ENCODE measurements at places on chromosomes 1 and 21. TPM values are rescaled to one million over a fixed set of nuclear protein-coding genes. Genes with fewer than 3 reads are reported as not detected.

GRCh38 chr1:243980471-243980870 is 70.6 kb upstream of the ZBTB18 start:
- DNase-seq: no peak
- H3K4me3 ChIP-seq: no peak overlapping the region
- peaks cover 4% of the 10 kb centered on the region for H3K27me3 ChIP-seq
- no peak overlapping the region for H3K27ac ChIP-seq
- no peaks in the 10 kb centered on the region for H3K36me3 ChIP-seq

DNA sequence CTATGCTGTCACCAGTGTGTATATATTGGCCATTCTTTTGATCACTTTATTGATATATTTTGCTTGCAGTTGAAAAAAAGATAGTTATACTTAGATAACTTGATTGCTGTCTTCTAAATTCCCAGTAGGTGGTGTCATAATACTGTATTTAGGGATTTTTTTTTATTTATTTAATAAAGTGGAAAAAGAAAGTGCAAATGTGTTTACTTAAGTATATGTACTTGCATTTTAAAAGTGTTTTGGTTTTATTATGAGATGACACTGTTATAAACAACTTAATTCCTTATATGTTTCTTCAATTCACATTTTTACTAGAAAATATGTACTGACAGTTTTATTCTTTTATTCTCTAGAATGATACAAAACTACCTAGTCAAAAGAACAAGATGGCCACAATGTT is 164.8 kb downstream of the USP25 start:
- no peaks in the 10 kb centered on the region for H3K36me3 ChIP-seq
- no peaks in the 10 kb centered on the region for H3K27me3 ChIP-seq
- no peak overlapping the region for H3K4me3 ChIP-seq
- DNase-seq: no peak

GRCh38 chr1:209809611-209810010 is 3.7 kb upstream of the IRF6 start:
- no peaks in the 10 kb centered on the region for H3K36me3 ChIP-seq
- DNase-seq: no peak
- H3K4me3 ChIP-seq: no peak overlapping the region
- H3K4me1 ChIP-seq: peaks cover 4% of the 10 kb centered on the region
- H3K27ac ChIP-seq: no peak overlapping the region

DNA sequence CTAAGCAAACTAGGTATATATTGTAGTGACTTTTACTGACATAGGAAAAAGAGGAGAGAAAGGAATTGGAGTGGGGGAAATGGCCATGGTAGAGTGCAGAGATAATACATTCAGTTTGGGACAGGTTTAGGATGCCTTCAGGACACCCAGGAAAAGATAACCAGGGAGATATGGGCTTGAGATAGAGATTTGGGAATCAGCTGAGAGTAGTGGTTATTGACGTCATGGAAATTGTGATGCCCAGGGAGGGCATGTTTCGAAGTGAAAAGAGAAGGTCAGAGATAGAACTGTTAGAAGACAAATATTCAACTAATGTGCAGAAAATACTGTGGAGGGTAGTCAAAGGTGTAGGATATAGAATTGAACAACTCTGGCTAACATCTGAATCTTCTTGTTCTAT is 40.6 kb downstream of the CAMSAP2 start:
- no peaks in the 10 kb centered on the region for H3K27me3 ChIP-seq
- peaks cover 4% of the 10 kb centered on the region for H3K36me3 ChIP-seq
- no peak overlapping the region for H3K4me3 ChIP-seq
- no peak overlapping the region for H3K27ac ChIP-seq
- no peak for DNase-seq

DNA sequence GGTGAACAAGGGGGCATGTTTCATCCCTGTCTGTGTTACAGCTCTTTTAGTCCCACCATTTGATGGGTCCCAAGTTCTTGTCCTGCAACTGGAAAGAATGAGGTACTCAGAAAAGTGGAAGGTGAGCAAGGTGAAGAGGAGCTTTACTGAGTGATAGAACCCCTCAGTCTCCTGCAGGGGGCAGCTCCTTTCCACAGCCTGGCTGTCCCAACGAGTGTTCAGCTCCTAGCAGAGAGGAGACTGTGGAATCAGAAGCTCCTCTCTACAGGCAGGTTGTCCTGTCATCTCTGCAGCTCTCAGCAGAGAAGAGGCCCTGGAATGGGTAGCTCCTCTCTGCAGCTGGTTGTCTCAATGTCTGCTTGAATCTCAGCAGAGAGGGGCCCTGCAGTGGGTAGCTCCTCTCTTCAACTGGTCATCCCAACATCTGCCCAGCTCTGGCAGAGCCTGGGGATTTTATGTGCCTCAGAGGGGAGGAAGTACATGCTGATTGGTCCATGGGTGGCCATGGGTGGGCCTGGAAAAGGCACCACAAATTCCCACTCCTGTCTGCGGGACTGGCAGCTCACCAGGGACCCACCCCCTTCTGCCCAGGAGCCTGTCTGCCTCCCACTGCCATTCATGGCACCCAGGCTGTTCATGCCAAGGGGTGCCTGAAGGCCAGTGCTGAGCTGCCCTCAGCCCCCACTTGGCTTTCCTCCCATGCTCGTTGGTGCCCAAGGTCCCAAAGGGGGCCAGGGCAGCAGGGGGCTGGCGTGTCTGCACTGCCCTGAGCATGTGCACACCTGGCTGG is 25.7 kb downstream of the LDLRAD1 start:
- no peak overlapping the region for H3K27ac ChIP-seq
- H3K4me3 ChIP-seq: no peak overlapping the region
- H3K36me3 ChIP-seq: no peaks in the 10 kb centered on the region

The RAP1GAP gene
- 62.4 TPM for total RNA-seq

The LCE2A gene
- not detected for total RNA-seq

The LCE2C gene
- total RNA-seq: not detected

The TMEM82 gene
- not detected for total RNA-seq

The RABGGTB gene
- 71.6 TPM for total RNA-seq

The RCAN3 gene
- total RNA-seq: 11.3 TPM

The CNR2 gene
- 0.06 TPM for total RNA-seq

Data from upper lobe of right lung (tissue), 1 donor.